Activated CD4-positive, alpha-beta memory T cell treated with anti-CD3 and anti-CD28 coated beads for 36 hours (primary cell): ENCODE measurements at places on chromosomes 3 and 15.
A peak's percentile ranks its signal among the peaks of the same experiment; 100 is the strongest.

GRCh38 chr3:161070252-161070930 lies 34.8 kb downstream of the B3GALNT1 start:
- no peak for DNase-seq

DNA sequence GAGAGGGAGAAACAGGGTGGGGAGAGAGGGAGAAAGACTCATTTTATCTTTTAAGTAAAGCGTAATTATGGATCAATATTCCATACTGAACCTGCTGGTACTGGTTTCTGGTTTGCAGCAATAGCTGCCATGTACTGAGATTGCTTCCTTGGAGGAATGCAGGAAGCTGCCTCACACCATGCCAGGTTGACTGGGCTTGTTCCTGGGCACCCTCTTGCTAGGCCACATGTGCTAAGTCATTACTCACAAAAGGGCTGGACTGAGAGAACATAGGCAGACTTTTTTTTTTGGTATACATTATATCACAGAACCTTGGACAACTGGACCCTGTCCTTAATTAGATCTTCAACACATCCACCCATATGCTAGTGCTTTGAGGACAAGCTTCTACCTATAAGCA lies 193.4 kb downstream of the ZNF621 start:
- DNase-seq = no peak

DNA sequence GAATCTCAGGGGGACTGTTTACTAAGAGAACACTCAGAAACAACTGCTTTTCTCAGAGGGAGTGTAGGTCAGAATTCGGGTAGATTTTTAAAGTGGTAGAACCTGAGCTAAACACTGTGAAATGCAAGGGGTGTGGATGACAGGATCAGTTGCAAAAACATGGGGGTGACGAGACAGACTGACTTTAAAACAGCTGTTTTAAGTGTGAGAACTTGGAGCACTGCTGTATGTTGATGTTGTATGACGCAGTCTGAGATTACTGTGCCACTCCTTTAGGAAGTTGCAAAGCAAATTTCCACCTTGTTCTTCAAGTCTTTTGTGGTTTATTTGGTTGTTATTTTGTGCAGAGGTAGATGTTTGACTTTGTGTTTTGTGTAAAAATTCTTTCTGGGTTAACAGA lies 36.8 kb upstream of the DIPK2A start:
- no peak for DNase-seq

- no peak for DNase-seq
Measured at GRCh38 chr3:118186051-118186450, 848.6 kb downstream of the IGSF11 start.

GRCh38 chr3:5458526-5458925 lies 271.0 kb downstream of the EDEM1 start:
- no peak for DNase-seq

DNA sequence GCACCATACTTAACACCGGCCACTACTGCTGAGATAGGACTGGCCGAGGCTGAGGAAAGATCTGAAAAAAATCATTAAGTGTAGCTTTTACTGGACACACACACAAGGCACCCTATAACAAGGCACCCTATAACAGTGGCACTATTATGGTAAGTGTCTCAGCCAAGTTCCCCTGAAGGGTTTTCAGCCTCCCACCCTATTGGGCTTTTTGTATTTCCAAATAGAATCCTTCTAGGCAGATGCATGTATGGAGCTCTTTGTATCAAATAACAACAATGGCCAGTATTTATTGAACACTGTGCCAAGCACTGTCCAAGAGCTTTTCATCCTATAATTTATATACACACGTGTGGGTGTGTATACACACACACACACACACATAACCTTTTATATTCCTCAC lies 6.7 kb upstream of the DNAJA4 start:
- no peak for DNase-seq

GRCh38 chr3:129966876-129967275 lies 7.6 kb upstream of the TRH start:
- DNase-seq = no peak

DNA sequence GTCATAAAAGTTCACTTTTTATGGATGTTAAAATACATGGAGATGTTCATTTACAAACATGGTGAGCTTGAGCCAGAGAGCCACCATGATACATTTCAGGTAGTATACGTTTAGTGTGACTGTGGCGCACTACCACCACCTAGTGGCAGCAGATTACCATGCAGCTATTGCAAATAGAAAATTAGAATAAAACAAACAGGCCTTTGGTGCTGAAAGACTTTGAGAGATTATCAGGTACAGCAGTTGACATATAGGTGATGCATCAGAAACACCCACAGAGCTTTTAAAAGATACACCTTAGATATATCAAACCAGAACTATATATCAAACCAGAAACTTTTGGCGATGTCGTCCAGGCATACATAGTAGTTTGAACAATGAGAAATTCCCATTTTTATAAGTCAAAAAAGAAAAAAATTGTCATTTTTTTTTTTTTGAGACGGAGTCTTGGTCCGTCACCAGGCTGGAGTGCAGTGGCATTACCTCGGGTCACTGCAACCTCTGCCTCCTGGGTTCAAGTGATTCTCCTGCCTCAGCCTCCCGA lies 42.0 kb upstream of the ICE2 start:
- peak; percentile 88 for DNase-seq

DNA sequence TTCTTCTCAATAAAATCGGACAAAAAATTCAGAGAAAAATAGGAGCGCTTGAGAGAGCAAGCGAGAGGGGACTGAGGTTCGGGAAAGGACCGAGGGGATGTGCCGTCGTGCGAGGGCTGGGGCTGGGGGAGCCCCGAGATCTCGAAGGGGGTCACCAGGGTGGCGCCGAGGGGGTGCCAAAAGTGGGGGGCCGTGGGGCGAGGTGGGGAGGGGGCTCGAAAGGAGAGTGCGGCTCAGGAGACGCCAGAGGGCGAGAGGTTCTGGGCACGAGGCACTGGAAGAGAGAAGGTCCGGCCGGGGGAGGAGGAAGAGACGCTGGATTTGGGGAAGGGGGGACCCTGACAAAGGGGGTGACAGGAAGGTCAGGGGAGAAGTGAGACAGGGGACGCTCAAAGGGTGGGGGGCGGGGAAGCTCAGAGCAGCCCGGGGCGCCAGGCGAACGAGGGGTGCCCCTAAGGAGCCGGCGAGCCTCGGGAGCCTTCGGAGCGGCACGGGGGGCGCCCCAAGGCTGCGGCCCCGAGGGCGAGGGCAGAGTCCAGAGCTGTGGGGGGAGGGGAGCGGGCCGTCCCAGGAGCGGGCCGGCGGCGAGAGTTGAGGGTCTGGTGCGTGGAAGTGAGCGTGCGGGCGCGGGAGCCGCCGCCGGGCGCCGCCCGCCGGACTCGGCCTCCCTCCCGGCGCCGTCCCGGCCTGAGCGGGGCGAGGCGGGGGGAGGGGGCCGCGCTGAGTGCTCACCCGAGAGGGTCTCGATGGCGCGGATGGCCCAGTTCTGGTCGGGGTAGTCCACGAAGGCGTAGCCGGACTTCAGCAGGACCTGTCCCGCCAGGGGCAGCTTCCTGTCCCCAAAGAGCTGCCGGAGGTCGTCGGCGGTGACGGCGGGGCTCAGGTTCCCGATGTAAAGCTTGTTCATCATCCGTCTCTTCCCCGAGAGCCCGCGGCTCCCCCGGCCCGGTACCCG lies 514 bp downstream of the IGF2BP2 start:
- peak; percentile 32 for DNase-seq

DNA sequence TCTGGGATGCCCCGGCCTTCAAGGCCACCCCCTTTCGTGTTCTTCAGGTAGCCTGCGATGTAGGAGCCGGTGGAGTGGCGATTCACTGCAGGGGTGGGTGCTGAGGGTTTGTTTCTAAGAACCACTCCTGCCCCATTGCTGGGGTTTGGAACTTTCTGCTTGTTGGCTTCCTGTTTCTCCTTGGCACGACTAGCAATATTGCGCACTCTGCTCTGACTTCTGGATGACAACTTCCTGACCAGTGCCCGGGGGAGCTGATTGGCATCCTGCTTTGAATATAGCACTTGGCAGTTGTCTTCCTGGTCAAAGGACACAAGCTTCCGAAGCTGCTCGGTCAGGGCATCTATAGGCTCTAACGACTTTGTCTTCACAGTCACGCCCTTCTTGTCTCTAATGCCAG lies 187.6 kb upstream of the STRIT1 start:
- DNase-seq = no peak

- DNase-seq = no peak
Measured at GRCh38 chr15:37375519-37375918, 275.2 kb upstream of the MEIS2 start.

DNA sequence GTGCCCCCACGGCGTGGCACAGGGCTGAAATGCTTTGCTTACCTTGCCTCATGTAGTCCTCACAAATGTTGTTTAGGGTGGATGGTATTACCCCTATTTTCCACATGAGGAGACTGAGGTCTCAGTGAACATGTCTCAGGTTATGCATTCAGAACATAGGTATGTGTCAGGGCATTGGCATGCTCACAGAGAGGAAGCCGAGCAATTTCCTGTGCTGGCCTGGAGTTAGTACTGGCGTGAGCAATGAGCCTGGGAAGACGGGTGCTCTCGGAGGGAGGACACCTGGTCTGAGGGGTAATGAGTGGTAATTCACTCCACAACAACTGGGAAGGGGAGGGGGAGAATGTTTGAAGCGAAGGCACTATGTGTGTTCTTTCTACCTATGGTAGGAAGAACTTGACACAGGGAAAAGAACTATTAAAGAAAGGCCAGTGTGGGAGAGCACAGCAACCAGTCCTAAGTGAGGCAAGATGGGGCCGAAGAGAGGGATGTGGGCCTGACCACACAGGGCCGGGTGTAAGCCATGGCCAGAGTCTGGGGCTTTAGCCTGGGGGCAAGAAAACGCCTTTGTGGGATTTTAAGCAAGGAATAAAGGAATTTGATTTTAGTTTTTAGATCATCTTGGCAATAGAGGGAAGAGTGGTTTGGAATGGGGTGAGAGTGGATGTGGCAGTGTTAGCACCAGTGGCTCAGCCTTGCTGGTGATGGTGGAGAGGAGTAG lies 4.9 kb upstream of the FAM131A start:
- DNase-seq = no peak

- DNase-seq = no peak
Measured at GRCh38 chr3:179486806-179487205, 35.5 kb upstream of the GNB4 start.

DNA sequence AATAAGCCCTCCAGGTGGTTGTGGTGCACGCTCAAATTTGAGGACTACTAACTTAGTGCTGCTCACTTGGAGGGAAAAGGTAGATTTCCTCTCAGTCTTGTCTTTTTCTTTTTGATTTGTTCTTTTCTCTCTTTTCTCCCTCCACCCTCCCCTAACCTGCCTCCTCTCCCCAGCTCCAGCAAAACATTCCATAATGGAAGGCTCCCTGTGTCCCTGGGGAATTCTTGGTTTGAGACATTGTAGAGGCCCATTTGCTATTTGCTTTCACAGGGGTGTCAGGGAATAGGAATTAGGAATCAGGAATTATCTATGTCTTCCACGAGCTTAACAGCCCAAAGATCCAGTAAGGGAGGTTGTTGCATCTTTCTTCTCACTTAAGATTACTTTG lies 136.8 kb upstream of the UMPS start:
- no peak for DNase-seq

GRCh38 chr3:37862219-37862902 lies 681 bp downstream of the CTDSPL start:
- DNase-seq = peak; percentile 63

- DNase-seq = no peak
Measured at GRCh38 chr3:125194849-125195601, 17.5 kb downstream of the SLC12A8 start.

DNA sequence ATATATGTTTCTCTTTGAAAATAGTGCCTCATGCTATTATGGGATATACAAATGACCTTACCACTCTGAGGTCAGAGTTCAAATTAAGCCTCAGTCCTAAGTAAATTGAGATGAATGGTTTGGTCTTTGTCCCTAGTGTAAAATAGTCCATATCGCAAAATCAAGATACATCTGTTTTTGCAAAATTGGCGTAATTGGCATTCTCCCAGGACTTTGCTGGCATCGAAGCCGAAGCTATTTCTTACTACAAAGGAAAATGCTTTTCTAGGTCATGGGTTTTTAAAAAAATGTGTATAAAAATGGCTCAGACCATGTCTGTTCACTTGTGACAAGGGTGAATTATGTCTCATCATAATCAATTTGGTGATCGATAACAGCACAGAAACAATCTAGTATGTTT lies 25.9 kb downstream of the ROBO2 start:
- no peak for DNase-seq

DNA sequence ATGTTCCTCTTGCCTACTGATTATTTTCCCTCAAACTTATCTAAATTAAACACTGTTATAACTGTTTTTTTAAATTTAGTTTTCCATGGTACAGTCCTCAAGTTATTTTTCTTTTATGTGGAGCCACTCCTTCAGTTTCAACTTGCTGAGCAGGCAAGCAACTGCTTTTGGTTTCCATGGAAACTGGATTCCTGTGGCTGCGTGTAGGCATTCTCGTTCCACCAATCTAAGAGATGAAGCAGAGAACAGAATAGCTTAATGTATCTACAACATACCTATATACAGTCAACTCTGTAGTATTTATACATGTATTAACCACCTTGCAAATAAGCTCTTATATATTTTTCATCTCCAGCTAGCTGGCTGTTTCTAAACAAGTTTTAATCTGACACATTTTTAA lies 25.8 kb upstream of the ANXA2 start:
- peak; percentile 17 for DNase-seq

DNA sequence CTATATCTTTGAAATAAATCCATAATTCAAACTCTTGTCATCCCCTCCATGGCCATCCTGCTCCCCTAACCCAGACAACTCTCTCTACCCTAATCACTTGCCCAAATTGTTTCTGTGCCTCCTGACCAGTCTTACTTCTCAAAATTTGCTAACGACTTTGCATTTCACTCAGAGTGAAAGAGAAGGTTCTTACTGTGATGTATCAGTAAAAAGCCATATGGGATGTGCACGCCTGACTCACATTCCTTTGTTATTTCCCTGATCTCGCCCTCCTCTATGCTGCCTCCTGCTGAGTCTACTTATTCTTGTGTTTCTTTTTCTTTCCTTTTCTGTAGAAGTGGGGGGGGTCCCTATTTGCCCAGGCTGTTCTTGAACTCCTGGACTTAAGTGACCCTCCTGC lies 487.2 kb upstream of the FRG2C start:
- DNase-seq = no peak

- no peak for DNase-seq
Measured at GRCh38 chr3:133404920-133405319, 5.1 kb downstream of the BFSP2 start.

DNA sequence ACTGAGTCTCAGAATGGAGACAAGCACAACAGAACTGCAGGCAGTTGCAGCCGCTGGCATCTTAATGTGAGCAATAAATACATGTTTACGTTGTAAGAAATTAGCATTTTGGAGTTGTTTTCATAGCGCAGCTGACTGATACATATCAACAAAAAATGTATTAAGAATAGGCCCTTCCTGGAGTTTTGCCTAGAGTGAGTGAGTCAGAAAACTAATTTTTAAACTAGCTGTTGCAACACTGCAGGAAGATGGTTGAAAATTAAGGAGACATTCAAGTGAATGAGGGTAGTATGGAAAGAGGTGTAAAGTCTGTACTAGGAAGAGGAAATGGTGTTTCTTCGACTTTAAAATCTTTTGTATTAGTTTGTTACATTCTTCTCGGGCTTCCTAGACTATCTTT lies 39.6 kb upstream of the TIMP4 start:
- DNase-seq = no peak

GRCh38 chr15:39786447-39787056 lies 3.9 kb upstream of the FSIP1 start:
- no peak for DNase-seq

GRCh38 chr3:16476636-16477035 lies 36.9 kb downstream of the RFTN1 start:
- peak; percentile 24 for DNase-seq

- DNase-seq = no peak
Measured at GRCh38 chr3:31210068-31210645, 315.7 kb upstream of the GADL1 start.

GRCh38 chr3:42473083-42473932 lies 29.1 kb upstream of the VIPR1 start:
- no peak for DNase-seq
